K562 (cell line): ENCODE measurements at places on chromosomes 6 and 20.

DNA sequence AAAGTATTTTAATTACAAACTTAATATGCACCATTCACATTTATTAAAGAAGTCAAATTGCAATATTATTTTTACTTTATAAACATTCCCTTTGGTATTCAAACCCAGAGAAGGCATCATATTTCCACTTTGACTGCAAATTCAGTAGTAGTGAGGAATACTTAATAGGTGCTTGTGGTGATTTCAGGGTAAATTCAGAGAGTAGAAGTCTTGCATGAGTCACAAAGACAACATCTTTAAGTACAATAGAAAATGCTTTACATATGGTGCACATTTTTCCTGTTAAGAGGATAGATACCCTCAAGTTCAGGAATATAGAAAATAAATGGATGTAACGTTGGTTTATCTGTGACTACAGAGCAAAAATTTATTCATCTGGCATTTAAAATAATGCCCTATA is 390.2 kb downstream of the TENT5A start:
- H3K36me3 ChIP-seq: no peaks in the 10 kb centered on the region
- H3K4me3 ChIP-seq: no peak overlapping the region
- DNase-seq: no peak
- no peaks in the 10 kb centered on the region for H3K4me1 ChIP-seq
- no peaks in the 10 kb centered on the region for H3K27me3 ChIP-seq
- no peak overlapping the region for H3K27ac ChIP-seq

DNA sequence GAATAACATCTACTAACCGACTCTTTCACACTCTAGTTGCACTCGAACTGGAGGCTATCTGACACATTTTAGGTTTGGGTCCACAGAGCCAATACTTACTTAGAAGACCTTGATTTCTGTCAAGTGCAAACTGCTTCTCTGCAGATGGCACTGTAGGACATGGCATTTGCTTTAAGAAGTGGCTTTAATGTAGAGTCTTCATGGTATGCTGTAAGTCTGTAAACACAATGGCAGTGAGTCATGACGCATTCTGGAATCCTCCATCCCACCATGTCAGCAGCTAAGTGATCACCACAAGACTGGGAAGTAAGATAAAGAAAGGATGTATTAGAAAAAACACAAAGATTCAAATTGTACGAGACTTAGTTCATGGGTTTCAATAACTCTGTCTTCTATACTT is 377.0 kb upstream of the NOX3 start:
- H3K27ac ChIP-seq: no peak overlapping the region
- no peaks in the 10 kb centered on the region for H3K4me1 ChIP-seq
- no peaks in the 10 kb centered on the region for H3K36me3 ChIP-seq

- no peak overlapping the region for H3K4me3 ChIP-seq
- peak; percentile 74 for DNase-seq
- peaks cover 64% of the 10 kb centered on the region for H3K4me1 ChIP-seq
- no peaks in the 10 kb centered on the region; the same call in 2 of the 3 replicates for H3K36me3 ChIP-seq
- no peaks in the 10 kb centered on the region for H3K27me3 ChIP-seq
Measured at GRCh38 chr20:23146857-23147637, 60.9 kb upstream of the CD93 start.

- DNase-seq: peak; percentile 79
- no peaks in the 10 kb centered on the region for H3K27me3 ChIP-seq
- H3K4me1 ChIP-seq: peaks cover 56% of the 10 kb centered on the region
- peak overlapping the region; percentile 20; the same call in 1 of the 2 replicates for H3K4me3 ChIP-seq
Measured at GRCh38 chr6:90458353-90459224, 128.3 kb downstream of the MAP3K7 start.

DNA sequence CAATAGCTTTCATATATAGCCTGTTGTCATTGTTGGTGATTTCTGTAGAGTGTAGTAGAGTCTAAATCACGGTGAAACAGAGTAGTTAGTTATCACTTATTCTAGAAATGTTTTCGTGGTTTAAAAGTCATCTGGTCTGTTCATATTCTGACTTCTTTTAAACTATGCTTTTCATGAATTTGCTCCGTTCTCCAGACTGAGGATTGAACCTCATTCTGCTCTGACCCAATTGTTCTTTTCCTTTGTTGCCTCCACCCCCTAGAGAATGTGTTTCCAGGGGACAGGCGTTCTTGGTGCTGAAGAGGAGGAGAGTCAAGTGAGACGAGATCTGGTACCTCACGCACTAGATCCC is 748 bp upstream of the ZNF292 start:
- H3K27ac ChIP-seq: peak overlapping the region; percentile 85
- H3K4me3 ChIP-seq: peak overlapping the region; percentile 55
- no peak for DNase-seq
- H3K27me3 ChIP-seq: no peaks in the 10 kb centered on the region

- H3K27ac ChIP-seq: no peak overlapping the region
- H3K4me1 ChIP-seq: no peaks in the 10 kb centered on the region
- DNase-seq: no peak
- H3K27me3 ChIP-seq: no peaks in the 10 kb centered on the region
Measured at GRCh38 chr6:145279993-145280392, 455.3 kb downstream of the EPM2A start.

DNA sequence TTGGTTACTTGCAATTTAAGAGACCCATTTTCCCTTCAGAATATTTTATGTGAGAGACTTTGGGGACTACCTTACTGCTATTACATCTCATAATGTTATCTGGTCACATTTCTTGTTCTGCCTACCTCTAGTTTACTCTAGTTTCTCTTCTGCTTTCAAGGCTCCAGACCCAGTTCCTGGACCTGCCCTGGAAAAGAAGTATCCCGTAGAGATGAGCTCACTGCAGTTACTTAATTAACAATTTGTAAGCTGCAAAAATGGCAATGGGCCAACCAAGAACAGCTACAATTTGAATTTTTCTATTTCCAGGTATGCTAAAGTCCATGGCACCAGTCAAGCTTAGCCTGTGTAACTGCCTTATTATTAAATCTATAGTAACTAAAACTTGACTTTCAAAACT is 25.0 kb downstream of the TAB2 start:
- no peak overlapping the region for H3K27ac ChIP-seq
- no peak for DNase-seq
- no peaks in the 10 kb centered on the region for H3K36me3 ChIP-seq
- no peak overlapping the region for H3K4me3 ChIP-seq
